ENCODE measurements at places on chromosomes 7 and 10.

GRCh38 chr7:111400088-111400487, 162.2 kb downstream of the IMMP2L start:
- no peak for DNase-seq

DNA sequence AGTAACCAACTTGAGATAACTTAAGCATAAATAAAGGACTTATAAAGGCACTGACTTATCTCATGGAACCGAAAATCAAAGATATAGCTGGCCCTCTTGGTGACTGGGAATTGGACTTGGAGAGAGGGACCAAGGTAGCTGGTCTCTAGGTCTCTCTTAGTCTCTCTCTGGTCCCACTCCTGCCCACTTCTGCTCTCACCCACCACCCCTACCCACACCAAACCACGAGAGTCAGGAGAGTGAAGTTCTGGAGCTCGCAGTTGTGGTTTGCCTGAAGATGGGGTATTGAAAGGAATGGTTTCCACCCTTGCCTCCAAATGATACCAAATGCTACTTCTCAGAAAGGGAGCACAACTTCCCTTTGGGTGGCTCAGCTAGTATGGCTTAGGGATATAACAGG, 216.3 kb downstream of the LRMDA start:
- DNase-seq = no peak

GRCh38 chr7:28180364-28181147, at the start of gene JAZF1:
JAZF1 (minus strand) TSS chr7:28180795.
- peak; percentile 42 for DNase-seq

- DNase-seq = no peak
Measured at GRCh38 chr10:97058521-97058920, 127.2 kb downstream of the SLIT1 start.

DNA sequence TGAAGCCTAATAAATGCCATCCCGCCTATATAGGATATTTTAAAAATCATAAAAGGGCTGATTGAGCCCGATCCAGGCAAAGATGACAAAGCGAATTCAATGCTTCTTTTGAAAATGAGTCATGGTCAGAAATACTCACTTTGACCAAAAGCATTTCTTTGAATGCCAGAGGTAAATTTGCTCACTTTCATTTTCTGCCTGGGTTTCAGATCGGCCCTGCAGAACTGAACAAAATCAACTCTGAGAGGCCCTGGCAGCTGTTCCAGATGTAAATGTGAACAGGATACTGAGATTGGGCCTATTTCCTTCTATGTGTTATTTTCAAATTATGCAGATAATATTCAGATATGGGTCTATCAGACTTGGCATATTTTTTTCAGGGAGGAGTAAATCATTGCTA, 114.8 kb upstream of the ARID5B start:
- no peak for DNase-seq

DNA sequence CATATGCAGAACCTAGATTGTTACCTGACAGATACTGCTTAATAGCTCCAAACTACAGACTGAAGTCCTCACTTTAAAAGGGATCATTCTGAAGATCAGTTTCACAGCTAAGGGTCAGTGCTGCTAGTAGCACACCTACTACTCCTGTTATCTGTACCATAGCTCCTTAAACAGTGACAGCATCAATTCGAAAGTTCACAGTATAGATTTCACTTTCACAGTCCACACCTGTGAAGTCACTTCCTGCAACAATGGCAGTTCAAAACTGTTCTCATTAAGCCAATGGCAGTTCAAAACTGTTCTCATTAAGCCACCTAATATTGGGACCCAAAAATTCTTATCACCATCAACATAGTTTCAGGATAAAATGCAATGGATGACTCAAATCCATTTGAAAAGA, 10.7 kb upstream of the FHIP2A start:
- DNase-seq = peak; percentile 20

GRCh38 chr10:122207163-122207562, 63.9 kb upstream of the BTBD16 start:
- DNase-seq = no peak

GRCh38 chr10:33032654-33033151, 74.7 kb upstream of the ITGB1 start:
- no peak for DNase-seq

GRCh38 chr7:42227541-42227935, 9.5 kb downstream of the GLI3 start:
- peak; percentile 32 for DNase-seq

GRCh38 chr7:75823198-75823910, 9.7 kb upstream of the CCL24 start:
- DNase-seq = no peak

- DNase-seq = no peak
Measured at GRCh38 chr10:90924552-90924951, 3.7 kb upstream of the ANKRD1 start.

- no peak for DNase-seq
Measured at GRCh38 chr10:104077663-104078151, 8.0 kb downstream of the COL17A1 start.

GRCh38 chr7:48084727-48085432, 4.2 kb upstream of the UPP1 start:
- DNase-seq = peak; percentile 71
